ENCODE measurements at places on chromosomes 3 and 15.
A peak's percentile ranks its signal among the peaks of the same experiment; 100 is the strongest.

- no peak for DNase-seq
These were observed 25.8 kb upstream of the RPL39L start for GRCh38 chr3:187165144-187165543.

DNA sequence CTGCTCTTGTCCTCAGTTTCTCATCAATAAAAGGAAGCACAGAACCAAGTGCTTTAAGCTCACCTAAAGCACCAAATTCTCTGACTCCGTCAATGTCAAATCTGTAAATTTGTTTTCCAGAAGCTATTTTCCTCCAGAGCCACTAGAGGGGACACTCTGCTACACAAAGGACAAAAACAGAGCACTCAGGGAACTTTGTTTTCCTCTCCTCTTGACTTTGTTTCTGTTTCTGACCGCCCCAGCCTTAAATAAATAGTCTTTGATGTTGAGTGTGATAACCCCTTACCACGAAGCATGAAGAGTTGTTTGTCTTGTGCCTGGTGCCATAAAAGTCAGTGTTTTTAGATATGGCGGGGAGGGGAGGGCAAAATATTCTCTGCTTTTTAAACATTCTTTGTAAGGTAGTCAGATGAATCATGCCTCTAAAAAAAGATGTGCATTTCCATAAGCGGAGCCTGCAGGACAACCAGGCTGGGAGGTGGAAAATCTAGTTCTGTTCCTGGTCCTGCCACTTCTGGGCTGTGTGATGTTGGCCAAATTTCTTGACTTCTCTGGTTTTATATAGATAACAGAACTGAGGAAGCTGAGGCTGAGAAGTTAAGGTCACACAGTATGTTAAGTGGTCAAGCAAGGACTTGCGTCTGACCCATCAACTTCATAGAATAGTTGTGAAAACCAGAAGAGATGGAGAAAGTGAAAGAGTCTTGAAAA is 7.3 kb upstream of the ZBTB38 start:
- no peak for DNase-seq

DNA sequence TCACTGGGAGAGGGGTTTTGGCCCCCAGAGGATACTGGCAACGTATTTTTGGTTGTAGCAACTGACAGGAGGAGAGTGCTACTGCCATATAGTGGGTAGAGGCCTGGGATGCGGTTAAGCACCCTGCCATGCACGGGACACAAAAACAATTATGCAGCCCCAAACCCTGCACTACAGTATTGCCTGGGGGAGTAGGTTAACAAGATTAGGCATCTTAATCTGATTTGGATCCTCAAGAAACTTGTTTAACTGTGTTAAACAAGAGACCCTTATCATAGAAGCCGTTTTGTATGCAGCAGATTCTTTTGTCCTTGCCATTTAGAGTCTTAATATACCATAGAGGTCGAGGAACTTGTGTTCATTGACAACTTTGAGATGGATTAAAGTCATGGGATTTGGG is 3.4 kb downstream of the PHLDB2 start:
- no peak for DNase-seq

GRCh38 chr3:23825802-23826201 is 20.0 kb downstream of the UBE2E1 start:
- DNase-seq: no peak

DNA sequence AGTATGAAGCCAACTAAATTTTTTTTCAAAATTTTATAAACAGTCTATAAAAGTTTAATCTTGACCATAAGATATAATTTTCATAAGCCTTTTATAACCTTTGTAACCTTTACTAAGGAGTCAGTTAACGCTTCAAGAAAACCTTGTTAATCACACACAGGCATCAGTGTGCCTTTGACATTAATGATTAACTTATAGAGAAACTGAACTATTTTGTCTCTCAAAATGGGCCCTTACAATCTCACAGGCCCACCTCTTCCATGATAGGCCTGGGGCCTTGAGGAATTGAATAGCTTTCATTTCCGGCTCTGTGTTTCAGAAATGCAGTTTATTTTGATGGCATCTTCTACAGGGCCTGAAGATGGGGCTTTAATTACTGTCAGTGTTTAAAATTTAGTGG is 70.1 kb downstream of the CD200 start:
- no peak for DNase-seq

- no peak for DNase-seq
These were observed 64.8 kb upstream of the PRR20G start for GRCh38 chr3:127352612-127353011.

DNA sequence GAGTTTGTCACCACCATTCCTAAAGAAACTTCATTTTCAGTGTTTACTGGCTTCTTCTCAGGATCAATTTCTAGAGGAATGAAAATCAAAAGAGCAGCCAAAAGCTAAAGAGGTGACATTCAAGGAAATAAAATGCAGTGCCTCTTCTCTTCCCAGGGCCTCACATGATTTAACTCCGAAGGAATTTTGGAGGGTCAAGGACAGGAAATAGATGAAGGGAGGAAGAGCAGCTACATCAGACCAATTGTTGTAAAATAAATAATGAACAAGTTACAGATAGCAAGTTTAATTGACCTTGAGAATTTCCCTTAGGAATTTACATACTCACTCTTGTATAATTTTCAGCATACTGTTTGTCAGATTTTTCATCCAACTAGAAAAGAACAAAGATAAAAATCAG is 78.1 kb downstream of the LRRFIP2 start:
- no peak for DNase-seq

GRCh38 chr3:86056962-86057361 is 934.0 kb downstream of the VGLL3 start:
- DNase-seq: no peak

GRCh38 chr3:43105596-43106292 is at the start of gene POMGNT2:
TSS of gene POMGNT2 (minus strand) at chr3:43106079. CDS start at chr3:43081431, 24,648 bp downstream.
- peak; percentile 82 for DNase-seq

- DNase-seq: no peak
These were observed 27.4 kb downstream of the PHC3 start for GRCh38 chr3:170154084-170154483.

GRCh38 chr3:175150812-175151401 is 291.8 kb downstream of the NAALADL2 start:
- DNase-seq: no peak

GRCh38 chr15:59255680-59256336 is 49.2 kb downstream of the LDHAL6B start:
- DNase-seq: no peak

DNA sequence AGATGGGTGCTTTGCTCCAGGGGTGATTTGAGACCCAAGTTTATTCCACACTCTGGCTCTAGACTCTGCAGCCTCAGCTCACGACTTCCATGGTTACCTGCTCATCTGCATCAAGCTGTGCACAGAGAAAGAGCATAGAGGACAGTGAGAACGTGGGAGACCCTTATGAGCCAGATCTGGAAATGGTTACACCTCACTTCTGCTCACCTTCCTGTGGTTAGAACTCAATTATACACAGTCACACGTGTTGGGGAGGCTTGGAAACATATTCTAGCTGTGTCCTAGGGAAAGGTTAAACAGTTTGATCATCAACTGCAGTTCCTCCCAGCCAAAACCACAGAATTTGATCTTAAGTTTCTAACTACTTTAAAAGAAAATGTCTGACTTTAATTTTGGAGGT is 1.8 kb downstream of the FETUB start:
- DNase-seq: no peak

DNA sequence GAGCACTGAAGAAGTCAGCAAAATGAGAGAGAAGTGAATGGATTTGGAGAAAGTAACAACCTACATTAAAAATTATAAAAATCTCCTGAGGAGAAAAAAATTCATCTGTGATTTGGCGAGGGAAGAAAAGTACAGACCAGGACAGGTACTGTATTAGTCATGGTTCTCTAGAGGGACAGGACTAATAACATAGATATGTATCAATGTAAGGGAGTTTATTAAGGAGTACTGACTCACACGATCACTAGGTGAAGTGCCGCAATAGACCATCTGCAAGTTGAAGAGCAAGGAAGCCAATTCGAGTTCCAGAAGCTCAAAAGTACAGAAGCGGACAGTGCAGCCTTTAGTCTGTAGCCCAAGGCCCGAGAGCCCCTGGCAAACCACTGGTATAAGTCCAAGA is 1004.4 kb upstream of the ALCAM start:
- DNase-seq: no peak

GRCh38 chr3:52237657-52238172 is 1.2 kb downstream of the TWF2 start:
- peak; percentile 63 for DNase-seq

GRCh38 chr3:172180473-172180872 is 141.1 kb downstream of the FNDC3B start:
- DNase-seq: no peak

DNA sequence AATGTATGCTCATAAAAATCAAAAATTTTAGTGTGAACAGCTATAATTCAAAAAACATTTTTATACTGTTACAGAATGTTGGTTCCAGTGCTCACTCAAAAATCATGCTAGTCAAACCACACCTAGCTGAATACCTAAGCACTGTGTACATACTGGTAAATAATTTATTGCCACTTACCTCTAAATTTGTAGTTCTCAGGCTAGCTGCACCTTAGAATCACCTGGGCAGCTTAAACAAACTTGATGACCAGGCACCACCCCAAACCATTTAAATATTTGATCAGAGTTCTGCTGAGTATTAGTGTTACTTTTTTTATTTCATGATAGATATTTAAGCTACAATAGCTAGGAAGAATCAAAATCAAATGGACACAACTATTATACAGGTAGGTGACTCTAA is 32.3 kb upstream of the TMCO5A start:
- DNase-seq: no peak

DNA sequence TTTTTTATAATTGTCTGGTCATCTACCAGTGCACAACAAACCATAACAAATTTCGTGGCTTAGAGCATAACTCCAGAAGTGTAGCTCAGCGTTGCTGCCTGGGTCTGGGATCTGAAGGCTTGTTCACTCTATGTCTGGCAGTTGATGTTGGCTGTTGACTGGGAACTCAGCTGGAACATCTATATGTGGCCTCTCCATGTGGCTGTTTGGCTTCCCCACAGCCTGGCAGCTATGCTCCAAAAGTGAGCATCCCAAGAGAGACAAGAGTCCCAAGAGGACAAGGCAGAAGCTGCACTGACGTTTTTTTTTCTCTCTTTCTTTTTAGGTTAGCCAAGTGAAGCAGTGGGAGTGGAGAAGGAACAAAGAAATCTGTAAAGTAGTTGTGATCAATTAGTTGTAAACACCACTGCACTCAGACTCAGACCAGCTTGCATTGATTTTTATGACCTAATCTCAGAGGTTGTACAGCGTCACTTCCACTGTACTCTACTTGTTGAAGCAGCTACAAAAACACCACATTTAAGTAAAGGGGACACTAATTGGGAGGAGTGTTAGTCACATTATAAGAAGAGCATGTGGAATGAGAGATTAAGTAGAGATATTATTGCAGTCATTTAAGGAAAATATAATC is 2.5 kb upstream of the GPR176 start:
- no peak for DNase-seq

DNA sequence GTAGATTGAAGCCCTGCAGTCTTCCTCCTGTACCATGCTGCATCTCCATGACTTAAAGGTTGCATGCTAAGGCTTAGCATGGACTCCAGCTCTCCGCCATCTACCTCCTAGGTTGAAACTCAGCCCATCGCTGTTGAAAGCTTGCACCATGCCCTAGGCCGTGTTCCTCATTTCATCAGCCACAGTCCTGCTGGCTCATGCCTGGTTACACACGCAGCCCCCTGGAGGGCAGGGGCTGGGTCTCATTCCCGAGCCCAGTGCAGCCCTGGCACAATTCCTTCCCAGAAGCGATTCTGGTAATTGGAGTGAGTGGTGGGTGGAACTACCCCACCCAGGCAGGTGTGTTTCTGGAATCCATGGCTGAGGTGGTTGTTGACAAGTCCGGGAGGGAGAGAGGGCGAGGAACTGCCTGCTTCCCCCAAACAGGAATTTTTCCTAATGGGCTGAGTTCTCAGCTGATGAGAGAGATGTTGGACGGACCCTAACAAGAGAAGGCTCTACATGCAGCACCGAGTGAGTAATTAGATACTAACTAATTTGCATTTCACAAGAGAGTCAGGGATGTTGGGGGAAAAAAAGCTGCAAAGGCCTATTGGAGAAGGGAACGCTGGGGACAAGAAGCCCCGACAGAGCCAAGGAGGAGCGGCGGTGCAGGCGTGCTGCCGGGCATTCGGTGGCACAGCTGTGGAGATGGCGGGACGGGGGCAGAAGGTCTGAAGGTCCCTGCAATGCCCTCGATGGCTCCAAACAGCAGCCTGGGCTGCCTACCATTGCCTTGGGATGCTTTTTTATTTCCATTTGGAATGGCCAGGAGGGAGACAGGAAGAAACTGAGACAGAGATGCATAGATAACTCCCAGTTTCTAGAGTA is 92.3 kb upstream of the TLE3 start:
- no peak for DNase-seq

DNA sequence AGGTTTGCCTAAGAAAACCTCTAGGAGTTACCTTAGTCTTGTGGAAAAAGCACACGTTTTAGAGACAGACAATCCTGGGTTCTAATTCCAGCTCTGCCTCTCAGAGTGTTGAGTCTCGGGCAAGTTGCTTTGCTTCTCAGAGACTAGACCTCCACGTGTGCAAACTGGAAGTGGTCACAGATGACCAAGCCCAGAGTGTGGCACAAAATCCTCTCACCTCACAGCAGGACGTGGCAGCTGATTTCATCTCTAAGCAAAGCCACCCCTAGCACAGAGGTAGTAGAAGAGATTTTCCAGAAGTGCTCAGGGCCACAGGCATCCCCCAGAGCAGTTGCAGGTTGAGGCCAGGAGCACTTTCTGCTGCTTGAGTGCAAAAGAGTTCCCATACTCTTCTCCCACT is 79.2 kb downstream of the CD47 start:
- DNase-seq: no peak

DNA sequence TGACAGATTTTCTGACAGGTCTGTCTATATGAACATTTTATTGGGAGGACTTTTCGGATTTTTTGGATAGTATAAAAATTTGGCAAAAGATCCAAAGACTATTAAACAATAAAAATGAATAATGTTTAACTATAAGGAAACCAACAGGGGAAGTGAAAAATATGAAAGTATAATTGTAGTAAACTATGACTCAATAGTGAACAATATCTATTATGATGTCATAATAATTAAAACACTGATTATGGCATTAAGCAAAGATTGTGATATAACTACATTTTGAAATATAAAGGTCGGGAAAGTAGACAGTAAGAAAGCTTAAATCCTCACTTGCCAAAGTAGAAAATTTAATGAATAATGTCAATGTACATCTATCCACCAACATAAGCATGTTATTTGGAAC is 44.3 kb upstream of the CNTN6 start:
- DNase-seq: no peak

GRCh38 chr3:64259636-64260035 is 34.4 kb upstream of the PRICKLE2 start:
- DNase-seq: no peak

DNA sequence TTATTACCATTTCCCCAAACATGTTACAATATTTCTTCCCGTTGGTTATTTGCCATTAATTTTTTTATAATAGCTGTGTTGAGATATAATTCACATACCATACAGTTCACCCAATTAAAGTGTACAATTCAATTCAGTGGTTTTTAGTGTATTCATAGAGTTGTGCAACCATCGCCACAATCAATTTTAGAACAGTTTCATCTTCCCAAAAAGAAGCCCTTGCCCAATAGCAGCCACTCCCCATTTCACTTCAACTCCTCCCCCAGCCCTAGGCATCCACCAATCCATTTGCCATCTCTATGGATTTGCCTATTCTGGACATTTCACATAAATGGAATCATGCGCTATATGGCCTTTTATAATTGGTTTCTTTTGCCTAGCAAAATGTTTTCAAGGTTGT is 225.1 kb downstream of the EPHB1 start:
- DNase-seq: no peak
